Stimulated activated naive CD8-positive, alpha-beta T cell treated with anti-CD3 and anti-CD28 coated beads, Interleukin-15, Interleukin-2, amounts not matched to agents 100 U/mL and 50 U/mL, for 24 hours (primary cell): ENCODE measurements at places on chromosomes 16 and 17.

GRCh38 chr17:6639586-6640535 lies 650 bp downstream of the KIAA0753 start:
- peak; percentile 45 for DNase-seq

DNA sequence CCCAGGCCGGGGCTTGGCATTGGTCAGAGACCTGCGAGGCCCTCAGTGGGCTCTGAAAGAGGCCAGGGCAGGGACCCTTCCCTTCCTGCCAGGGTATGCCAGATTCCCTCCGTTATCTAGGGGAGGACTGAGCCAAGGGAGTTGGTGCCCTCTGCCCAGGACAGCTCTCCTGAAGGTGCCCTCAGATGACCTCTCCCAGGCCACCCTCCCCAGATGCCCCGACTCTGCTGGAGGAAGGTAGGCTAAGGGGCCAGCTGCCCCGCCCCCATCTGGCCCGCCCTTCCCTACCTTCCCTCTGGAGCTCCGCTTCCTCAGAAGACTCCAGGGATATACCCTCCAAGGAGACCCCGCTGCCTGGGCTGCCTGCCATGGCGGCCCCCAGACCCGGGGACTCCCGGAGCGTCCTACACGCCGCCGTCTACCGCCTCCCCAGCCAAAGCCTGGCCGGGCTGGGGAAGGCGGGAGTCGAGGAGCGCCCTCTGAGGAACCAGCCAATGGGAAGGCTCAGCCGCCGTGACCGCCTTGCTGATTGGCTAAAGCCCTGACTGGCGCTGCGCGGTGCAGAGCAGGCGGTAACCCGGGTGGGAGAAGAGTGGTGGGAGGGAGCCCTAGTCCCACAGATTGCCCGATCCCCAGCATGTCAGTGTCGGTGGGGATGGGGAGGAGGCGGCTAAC lies 7.0 kb downstream of the MPP2 start:
- DNase-seq = peak; percentile 85

- DNase-seq = no peak
Measured at GRCh38 chr16:35745821-35746248, 2286.4 kb downstream of the TP53TG3F start.

GRCh38 chr17:8869114-8869815 lies 1.8 kb upstream of the PIK3R6 start:
- no peak for DNase-seq

GRCh38 chr16:2161911-2162310 lies 6.3 kb downstream of the TRAF7 start:
- DNase-seq = no peak

GRCh38 chr16:57469046-57469445 lies 6.6 kb downstream of the POLR2C start:
- no peak for DNase-seq

- DNase-seq = no peak
Measured at GRCh38 chr16:46857368-46857945, 26.5 kb upstream of the C16orf87 start.

DNA sequence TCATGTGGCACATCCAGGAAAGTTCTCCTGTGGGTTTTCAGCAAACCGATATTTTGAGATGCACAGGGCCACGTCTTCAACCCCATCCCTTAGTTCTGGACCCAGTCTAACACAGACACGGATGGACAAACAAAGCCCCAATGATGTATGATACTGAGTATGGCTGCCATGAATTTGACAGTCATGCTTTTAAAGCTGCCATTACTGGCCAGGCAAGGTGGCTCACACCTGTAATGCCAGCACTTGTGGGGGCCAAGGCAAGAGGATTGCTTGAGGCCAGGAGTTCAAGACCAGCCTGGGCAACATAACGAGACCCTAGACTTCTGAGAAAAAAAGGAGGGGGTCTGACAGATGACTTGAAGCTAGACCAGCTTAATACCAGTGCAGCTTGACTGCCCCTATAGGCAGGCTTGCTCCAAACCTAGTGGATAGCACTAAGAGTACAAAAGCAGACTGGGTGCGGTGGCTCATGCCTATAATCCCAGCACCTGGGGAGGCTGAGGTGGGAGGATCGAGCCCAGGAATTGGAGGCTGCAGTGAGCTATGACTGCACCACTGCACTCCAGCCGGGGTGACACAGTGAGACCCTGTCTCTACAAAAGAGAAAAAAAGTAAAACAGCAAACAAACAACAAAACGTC lies 10.8 kb upstream of the ZNF629 start:
- no peak for DNase-seq

- DNase-seq = no peak
Measured at GRCh38 chr17:29581583-29582253, 7.7 kb downstream of the GIT1 start.

DNA sequence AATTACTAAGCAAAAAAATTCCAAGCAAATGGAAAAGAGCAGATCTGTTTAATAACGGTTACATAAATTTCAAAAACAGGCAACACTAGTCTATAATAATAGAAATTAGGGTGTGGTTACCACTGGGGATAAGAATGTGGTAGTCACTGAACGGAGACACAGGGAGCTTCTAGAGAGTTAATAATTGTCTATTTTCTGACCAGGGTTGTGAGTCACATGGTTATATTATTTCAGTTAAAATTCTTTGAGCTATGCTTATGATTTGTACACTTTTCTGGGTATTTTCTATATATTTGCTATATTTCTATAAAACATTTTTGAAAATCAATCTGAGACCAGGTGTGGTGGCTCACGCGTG lies 433.9 kb upstream of the MAF start:
- no peak for DNase-seq

DNA sequence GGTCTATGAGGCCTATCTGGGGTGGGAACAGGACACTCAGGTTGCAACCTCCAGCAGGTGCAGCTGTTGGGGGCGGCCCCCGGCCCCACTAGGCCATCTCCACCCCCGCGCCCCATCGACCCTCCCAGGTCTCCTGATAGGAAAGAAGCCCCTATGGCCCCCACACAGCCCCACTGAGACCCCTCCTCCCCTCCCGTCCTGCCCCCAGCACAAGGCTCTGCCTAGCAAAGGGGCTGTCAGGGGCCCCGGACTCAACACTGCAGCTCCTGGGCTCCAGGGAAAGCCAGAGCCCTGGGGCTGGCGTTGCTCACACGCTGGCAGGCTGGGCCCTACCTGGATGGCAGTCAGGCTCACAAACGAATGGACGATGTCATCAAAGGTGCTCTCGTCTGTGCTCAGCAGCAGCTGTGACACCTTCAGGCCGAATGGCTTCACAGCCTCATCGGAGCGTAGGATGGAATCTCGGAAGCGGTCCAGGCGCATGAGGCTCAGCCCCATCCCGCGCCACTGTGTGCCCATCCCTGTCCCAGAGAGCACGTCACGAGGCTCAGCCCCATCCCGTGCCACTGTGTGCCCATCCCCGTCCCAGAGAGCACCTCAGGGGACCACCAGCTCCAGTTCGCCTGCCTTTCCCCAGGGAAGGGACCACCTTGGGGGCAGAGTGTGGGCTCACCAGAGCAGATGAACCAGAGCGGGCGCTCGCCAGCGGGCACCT lies 7.3 kb downstream of the FASN start:
- no peak for DNase-seq

- peak; percentile 77 for DNase-seq
Measured at GRCh38 chr16:53372992-53373871, 61.0 kb upstream of the RBL2 start.
